CD4-positive, alpha-beta T cell treated with Interleukin-4 for 4 hours (primary cell): ENCODE measurements at places on chromosomes 1 and 21.

DNA sequence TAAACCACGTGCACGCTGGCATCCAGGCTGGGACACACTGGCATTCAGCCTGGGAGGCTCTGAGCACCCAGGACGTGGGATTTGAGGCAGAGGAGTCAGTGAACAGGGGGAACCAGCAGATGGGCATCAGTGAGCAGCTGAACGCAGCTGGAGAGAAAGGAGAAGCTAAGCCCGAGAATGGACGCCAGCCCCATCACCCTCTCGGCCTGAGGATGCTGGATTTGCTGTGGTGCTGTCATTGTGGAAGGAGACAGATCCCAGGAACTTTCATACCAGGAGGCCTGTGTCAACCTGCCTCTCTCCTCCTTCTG lies 132.8 kb downstream of the PGBD5 start:
- no peak for DNase-seq

DNA sequence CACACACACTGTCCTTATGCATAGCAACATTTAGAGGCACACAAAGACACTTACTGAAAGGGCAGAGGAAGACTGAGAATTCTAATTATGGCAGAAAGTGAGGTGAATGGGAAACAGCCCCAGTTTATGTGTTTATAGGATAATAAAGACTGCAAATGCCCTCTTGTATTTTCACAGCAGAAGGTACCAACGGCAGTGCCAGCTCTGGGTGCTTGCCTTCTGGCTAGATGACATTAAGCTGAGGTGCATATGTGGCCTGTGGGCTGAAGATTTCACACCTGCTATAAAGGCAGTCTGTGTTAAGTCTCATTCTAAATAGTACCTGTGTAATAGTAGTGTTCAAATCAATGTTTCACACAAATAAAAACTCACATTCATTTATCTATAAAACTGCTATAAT lies 347.2 kb upstream of the ZRANB2 start:
- DNase-seq: no peak

GRCh38 chr1:114208714-114209113 lies 55.0 kb upstream of the SYT6 start:
- no peak for DNase-seq

DNA sequence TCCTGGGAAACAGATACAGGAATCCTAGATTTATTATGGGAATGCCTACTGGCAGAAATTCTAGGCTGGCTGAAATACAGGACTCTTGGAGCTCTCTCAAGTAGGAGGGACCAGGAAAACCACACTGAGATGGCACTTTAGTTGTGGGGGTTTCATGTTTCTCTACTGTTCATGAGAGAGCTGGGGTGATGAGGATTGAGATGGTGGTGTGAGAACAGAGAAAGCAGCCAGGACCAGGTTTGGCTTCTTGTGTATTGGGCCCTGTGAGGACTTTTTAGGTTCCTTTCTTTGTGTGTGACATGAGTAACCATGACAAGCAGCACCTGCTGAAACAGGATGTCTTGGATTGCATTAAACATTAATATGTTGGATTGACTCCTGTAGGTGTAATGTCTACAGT lies 4.9 kb downstream of the ARID1A start:
- DNase-seq: no peak

GRCh38 chr1:155776414-155776813 lies 80.6 kb downstream of the GON4L start:
- DNase-seq: no peak

- DNase-seq: no peak
Observed at GRCh38 chr1:44934791-44935190, 51.6 kb downstream of the EIF2B3 start.

GRCh38 chr1:226121049-226121586 lies 58.6 kb downstream of the H3-3A start:
- DNase-seq: no peak

DNA sequence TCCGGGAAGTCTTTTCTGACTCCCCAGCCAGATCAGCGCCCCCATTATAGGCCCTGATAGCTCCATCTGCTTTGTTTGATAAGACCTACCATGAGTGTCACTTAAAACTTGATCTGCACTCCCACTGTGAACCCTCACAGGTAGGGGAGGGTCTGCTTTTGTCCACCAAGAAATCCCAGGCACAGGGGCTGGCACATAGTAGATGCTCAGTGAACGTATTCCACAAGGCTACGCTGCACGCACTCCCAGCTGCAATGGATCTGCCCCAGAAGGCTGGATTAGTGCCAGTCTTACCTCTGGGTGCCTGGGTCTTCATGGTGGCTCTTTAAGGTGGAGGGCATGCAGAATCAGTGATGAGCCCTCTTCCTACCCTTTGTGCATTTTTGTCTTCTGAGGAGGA lies 447.1 kb downstream of the PTPRU start:
- DNase-seq: no peak

DNA sequence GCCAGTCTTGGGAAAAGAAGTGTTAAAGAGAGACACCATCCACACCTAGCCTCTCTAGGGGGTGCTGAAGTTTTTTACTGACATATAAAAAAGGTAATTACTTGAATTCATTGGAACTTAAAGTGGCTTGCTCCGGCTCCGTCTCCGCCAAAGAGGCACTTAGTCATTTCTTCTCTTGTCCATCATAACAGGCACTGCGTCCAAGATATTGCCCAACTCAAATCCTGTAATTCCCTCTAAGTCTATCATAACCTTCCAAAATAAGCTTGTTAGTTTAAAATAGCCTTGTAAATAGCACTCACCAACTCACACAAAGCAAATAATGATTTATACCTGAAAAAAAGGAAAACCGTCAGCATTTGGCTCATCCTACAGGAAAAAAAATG lies 160.5 kb downstream of the ZBTB18 start:
- DNase-seq: no peak

DNA sequence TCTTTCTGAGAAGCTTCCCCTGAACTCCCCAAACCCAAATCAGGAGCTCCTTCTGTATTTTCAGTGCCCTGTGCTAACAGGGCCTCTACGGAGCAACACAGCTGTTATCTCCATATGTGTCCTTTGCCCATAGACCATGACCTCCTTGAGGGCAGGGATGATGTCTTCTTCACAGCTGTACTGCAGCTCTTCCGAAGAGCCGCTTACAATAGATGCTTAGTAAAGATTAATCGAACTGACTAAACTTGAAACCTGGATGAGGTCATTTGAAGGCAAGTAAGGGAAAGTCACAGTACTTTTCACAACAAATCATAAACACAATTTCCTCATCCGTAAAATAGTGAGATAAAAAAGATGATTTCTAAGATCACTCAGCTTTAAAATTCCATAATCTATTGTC lies 4.4 kb upstream of the KCNN3 start:
- no peak for DNase-seq

DNA sequence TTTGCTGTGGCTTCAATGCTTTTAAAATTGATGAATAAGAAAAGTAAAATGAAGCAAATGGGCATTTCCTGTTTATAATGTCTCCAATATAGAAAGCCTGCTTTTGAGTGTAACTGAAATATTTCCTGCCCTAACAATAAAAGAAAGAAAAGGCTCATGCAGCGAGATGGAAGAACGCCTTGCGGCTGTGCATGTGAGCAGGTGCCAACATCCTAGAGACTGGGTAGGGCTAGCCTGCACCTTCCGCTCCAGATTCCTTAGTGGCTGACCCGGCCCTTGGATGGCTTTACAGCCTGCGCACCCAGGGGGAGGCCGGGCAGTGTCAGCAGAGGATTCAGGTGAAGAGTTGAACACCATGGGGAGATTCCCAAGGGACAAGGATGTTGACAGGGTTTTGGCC lies 21.8 kb downstream of the CNIH3 start:
- DNase-seq: no peak

GRCh38 chr1:41318135-41318534 lies 43.1 kb upstream of the FOXO6 start:
- DNase-seq: no peak

DNA sequence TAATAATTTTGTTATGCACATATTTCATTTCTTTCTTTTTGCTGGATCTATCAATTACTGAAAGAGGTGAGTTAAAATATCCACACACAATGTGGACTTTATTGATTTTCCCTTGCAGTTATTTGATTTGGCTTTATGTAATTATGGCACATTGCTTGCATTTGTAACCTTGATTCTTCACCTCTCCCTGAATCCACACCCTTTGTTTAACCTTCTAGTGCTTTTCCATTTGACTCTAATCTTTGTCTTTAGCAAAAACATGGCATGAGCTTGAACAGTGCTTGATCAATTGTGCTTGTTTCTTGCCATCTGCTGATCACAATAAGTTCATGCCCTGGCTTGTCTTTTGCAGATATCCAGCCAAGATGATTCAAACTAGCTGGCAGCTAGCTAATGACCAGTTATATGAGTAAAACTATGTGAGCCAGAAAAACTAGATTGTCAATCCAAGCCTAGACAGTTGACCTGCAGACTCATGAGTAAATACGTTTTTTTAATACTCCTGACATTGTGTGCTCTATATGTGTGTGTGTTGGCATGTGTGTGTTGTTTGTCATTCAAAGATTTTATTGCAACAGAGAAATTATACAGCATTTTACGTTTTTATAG lies 899.2 kb downstream of the NCAM2 start:
- DNase-seq: no peak

GRCh38 chr1:163176797-163177196 lies 25.9 kb downstream of the RGS5 start:
- DNase-seq: no peak

- DNase-seq: no peak
Observed at GRCh38 chr1:14516974-14517840, 81.3 kb upstream of the KAZN start.

- no peak for DNase-seq
Observed at GRCh38 chr1:111990878-111991718, 1.6 kb upstream of the KCND3 start.

DNA sequence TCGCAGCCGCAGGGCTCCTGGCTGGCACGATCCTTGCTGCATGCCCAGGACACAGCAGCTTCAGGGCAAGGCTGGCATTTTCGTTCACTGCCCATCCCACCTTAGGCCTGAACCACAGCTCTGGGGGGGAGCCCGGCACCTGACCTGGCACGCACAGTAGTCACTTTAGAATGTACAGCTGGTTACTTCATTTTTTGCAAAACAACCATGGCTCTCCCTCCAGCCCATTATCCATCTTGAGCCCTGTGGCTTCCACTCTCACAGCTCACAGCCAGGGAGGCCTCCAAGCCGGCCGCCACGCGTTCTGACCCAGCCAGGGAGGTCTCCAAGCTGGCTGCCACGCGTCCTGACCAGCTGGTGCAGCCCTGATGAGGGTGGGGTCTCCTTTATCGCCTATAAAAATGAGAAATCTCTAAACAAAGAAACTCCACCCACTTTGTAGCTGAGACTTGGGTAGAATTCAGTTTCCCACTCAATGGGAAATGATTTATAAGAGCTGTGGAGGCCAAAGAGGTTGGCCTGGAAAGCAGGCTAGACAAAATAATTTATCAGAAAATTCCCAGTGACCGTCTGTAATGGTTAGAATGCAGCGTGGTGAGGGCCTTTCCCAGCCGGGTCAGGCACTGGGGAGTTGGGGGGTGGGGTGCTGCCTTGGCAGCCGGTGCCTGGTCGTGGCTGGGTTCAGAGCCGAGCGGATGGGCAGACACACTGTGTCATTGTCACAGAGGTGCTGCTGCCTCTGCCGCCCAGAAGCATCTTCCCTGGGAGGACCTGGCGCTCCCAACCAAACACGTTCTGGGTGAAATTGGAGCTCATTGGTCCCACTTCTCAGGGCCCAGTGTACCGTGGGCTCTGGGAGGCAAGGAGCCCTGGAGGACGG lies 54.6 kb upstream of the ACTRT2 start:
- DNase-seq: no peak

GRCh38 chr21:26159869-26160268 lies 10.7 kb downstream of the APP start:
- DNase-seq: no peak

- DNase-seq: no peak
Observed at GRCh38 chr21:43979654-43980053, 32.5 kb upstream of the TRAPPC10 start.

- DNase-seq: no peak
Observed at GRCh38 chr1:102858695-102859094, 249.6 kb downstream of the COL11A1 start.
